Fibroblast of skin of abdomen (primary cell): ENCODE measurements at places on chromosomes 2 and 18.

DNA sequence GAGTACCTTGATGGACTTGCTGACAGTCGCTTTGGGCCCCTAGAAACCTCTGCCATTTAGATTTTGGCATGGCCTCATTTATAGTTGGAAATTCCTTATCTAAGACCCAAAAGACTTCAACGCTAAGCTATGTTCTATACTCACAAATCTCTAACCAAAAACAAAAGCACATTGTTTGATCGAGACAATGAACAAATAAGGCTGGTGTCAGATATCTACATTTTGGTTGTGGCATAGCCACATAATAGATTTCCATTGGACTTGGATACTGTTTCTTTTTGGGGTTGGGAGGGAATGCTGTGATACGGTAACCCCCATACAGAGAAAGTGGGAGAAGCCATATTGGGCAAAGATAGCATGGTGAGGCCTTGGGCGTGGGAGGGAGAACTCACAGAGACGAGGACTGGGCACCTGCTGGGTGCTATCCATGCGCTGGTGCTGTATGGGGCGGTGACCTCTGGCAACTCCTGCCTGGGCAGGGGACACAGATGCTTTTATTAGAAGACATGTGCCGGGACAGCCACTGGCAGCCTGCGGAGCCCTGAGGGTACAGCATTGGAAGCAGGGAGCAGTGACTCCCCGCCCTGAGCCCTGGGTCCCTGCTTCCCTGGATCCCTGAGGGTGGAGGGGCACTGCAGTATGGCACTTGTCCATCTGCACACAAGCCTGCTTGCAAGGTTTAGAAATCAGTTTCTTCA is 97.1 kb downstream of the ASAP2 start:
- no peak for DNase-seq

DNA sequence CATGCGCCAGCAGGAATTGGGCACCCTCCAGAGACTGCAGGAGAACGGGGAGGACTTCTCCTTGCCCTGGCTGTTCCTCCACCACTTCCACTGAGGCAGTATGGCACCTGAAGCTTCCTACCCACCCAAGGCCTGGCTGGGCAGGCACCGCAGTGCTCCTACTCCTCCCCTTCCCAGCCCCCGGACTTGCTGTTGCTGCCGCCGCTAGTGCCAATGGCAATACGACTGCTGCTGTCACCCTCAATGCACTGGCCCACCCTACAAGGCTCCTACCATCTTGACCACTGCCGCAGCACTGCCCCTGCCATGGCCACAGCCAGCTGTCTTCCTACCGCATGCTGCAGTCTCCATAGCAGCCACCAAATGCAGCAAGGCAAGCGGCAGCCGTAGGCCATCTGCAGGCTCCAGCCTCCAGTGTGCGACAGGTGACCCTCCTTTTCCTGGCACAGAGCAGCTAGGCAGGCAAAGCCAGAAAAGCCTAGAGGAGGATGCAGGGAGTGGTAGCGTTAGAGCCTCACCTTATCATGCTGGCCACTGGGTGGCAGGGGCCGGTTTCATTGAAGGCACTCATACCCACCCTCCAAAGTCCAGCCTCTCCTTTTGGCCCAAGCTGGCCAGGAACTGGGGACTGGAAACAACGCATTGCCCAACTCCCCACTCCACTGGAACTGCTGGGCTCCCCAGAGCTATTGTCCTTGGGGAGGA is 47.4 kb upstream of the ANKRD62 start:
- DNase-seq, result no peak

DNA sequence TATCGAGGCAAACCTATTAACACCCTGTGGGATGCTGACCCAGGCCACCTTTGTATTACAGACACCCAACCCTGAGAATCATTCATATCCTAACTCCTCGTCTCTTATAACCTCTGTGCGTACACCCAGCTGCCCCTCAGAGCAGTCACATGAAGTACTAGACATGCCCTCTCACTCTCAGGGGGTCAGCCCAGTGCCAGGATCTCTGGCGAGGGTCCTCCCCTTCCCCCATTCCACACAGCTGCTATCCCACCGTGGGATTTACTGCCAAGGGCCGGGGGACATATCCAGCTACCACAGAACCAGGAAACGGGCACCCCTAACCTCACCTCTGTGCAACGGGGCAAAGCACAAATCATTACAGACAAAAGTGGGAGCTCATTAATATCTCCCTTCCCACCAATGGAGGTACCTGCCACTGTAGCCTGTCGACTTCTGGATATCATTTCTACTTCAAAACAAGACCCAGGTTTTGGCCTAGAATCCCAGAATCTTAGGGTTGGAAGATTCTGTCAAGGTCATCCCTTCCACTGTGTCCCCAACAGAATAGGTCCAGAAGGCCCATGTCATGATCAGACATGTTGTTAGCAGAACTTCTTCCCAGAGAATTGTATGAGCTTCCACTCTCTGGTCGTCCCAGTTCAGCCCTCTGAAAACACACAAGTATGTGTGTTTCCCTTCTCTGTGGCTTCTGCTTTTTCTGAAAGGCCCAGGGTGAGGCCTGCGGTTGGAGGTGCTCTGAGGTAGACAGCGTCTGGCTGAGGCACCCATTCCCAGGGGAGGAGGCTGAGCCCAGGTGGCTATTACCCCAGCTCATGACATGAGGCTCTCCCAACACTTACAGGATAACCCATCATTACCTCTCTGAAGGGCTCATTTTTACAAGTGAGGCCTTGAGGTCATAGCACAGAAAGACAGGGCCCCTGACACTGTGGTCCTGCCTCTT is 1.7 kb downstream of the TMBIM1 start:
- DNase-seq, result no peak

- DNase-seq, result no peak
These were observed 25.5 kb upstream of the ONECUT2 start for GRCh38 chr18:57409650-57410049.

- DNase-seq, result no peak
These were observed 67.9 kb downstream of the SLC9A4 start for GRCh38 chr2:102540882-102541281.

DNA sequence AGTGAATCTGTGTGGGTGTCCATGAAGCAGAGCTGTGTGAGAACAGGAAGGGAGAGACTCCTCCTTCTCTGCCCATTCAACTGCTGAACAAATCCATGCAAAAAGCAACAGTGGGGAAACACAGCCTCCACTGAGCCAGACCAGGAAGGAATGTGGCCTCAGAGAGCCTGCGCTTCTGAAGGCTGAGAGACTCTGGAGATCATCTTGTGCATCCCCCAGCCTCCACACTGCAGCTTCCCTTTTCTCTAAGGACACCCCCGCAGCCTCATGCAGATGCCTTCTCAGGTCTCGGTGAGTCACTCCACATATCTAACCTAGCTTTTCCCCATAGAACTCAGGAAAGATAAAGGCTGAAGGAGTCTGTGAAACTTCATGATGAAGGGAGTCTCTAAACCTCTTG is 402.9 kb downstream of the TNS1 start:
- DNase-seq, result peak; percentile 26

DNA sequence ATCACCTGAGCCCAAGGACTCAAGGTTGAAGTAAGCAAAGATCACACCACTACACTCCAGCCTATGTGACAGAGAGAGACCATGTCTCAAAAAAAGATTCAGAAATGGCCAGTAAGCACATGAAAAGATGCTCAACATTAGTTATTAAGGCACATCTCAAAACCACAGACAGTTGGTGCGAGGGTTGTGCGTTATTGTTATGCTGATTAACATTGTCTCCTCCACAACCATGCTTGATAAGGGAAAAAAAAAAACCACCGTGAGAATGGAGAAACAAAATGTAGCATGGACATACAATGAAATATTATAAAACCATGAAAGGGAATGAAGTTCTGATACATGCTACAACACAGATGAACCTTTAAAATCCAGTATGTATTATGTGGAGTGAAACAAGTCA is 27.3 kb downstream of the MOB4 start:
- DNase-seq, result no peak
